ENCODE measurements at places on chromosomes 5 and 9.

DNA sequence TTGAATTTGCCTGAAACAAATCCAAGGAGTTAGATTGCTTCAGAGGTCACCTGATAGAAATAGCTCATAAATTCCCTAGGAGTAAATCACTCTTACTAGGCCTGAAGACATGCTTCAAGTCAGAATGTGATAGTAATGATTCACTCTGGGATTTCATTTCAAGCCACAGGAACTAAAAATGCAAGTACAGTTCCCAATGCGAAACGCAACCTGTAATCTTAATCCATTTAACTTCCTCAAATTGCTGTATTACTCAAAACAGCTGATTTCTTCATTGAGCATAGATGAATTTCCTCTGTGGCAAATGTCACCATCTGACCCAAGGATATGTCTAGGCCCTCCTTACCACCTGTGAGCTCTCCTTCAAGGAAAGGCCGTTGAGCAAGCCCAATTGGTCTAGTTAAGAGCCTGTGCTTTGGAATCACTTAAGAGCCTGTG is 32.1 kb upstream of the IL6ST start:
- DNase-seq: peak; percentile 89

- DNase-seq: no peak
Measured at GRCh38 chr9:19481971-19482404, 73.2 kb downstream of the ACER2 start.

DNA sequence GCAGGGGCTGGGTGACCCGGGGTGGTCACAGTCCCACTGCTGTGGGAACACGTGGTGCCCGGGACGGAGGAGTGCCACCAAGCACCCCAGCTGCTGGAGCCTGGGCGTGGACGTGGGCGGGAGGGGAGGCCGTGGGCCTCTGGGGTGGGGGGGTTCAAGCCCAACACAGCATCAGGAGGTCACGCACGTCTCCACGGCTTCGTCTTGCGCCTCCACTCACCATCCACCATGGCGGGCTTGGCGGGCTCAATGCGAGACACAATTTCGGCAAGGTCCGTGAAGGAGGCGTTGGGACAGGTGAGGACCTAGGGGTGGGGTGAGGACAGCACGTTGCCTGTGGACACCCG is 2.2 kb upstream of the NSMF start:
- DNase-seq: no peak

DNA sequence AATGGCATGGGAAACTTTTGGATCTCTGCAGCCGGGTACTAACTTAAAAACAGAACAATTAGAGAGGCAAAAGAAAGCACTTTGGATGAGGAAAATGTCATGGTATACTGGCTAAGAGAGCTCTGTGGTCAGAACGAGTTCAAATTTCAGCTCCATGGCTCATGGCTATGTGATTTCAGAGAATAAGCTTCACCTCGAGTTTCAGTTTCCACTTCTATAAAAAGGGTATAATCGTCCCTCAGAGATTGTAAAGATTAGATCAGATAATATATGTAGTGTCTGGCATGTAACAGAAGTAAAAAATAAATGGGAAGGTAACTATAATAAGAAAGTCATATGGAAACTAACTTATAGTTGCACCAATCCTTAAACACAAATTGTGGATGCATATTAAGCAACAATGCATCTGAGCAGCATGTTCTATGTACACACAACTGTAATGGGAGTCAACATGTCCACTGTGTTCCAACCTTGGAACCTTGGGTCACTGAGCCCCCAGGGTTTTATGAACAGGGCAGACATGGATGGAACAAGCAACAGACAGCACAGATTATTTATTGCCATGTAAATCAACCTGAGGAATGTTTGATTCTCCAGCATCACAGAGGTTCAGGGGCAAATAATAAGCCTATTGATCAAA is 145.4 kb downstream of the MAPKAP1 start:
- DNase-seq: no peak

DNA sequence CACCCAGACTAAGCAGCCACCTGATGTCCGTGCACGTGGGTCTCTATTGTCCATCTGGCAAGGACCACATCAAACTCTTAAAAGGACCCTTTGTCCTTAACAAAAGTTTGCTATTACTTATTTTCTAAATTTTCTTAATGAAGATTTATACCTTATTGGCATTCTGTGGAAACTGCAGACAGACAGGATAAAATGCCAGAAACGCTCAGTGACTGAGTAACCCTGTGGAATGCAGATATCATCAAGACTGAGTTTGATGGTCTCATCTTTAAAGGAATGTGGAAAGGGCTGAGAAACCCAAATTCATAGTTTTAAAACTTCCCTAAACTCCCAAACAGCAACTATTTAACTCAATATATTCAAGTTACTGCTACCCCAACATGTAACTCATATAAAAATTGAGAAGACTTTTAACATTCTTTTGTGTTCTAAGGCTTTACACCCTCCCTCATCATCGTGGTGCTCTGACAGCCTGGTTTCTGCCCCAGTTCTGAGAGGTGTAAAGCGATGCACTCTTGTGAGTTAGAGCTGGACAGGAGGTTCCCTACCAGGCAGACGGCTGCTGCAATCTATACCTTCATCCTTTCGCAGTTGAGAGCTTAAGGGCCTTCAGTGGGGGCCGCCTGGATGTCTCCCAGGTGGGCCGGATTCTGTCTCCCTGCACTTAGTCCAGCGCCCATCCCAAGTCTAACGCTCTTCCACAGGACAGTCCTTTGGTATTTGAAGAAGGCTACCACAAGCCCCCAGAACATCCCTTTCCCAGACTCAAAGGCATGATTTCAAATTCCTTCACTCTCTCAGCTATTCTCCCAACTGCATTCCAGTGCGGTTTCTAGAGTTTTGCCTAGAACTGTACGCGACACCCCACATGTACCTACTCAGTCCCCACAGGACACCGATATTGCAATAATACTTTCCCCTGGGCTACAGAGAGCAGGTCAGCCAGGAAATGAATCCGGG is 68.9 kb downstream of the DAP start:
- peak; percentile 67 for DNase-seq

- DNase-seq: no peak
Measured at GRCh38 chr9:81627481-81627880, 61.9 kb downstream of the TLE1 start.

Data from non-pigmented ciliary epithelial cell (primary cell).